ENCODE measurements at places on chromosomes 11 and 22.

DNA sequence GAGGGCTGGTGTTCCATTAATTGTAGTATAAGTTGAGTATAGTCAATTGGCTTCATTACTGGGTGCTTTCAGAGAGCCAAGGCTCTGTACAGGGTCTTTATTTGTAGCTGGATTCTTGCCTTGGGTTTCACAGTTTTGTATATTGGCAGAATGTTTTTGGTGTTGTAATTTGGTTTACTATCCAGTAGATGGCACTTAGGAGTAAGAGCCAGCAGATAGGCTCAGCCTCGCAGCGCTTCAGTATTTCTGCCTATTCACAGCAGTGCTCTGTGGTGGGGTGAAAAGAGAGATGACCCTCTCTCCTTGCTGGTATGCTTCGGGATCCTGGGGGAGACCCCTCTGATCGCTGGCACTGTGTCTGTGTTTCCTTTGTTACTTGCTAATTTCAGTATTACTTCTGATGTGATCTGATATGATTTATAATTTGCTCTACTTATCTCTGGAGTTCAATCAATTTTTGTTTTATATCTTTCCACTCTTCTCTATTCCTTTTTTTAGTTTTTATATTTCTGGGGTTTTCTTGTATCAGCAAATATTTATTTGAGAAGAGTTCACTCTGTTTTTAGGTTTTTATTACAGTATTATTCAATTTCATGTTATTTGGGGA, 52.2 kb downstream of the ANO5 start:
- DNase-seq, result peak; percentile 70

- no peak for DNase-seq
Observed at GRCh38 chr11:124170801-124171586, 12.2 kb upstream of the OR10D3 start.

DNA sequence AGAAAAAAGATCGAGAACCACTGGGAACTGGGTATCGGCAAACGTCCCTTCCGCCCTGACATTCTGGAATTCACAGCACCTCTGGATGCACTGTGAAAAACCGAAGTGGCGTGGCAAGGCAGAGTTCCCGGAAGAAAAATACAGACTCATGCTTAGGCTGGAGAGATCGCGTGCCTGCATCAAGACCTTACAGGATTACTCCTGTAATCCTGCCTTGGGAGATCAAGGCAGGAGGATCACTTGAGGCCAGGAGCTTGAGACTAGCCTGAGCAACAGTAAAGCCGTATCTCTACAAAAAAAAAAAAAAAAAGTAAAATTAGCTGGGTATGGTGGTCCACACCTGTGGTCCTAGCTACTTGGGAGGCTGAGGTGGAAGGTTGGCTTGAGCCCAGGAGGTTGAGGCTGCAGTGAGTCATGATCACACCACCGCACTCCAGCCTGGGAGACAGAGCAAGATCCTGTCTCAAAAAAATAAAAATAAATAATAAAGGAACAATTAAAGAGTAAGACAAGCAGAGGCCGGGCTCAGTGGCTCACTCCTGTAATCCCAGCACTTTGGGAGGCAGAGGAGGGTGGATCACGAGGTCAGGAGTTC, 19.9 kb upstream of the TEF start:
- DNase-seq, result peak; percentile 30

GRCh38 chr11:3949125-3949524, 93.7 kb downstream of the STIM1 start:
- DNase-seq, result no peak

DNA sequence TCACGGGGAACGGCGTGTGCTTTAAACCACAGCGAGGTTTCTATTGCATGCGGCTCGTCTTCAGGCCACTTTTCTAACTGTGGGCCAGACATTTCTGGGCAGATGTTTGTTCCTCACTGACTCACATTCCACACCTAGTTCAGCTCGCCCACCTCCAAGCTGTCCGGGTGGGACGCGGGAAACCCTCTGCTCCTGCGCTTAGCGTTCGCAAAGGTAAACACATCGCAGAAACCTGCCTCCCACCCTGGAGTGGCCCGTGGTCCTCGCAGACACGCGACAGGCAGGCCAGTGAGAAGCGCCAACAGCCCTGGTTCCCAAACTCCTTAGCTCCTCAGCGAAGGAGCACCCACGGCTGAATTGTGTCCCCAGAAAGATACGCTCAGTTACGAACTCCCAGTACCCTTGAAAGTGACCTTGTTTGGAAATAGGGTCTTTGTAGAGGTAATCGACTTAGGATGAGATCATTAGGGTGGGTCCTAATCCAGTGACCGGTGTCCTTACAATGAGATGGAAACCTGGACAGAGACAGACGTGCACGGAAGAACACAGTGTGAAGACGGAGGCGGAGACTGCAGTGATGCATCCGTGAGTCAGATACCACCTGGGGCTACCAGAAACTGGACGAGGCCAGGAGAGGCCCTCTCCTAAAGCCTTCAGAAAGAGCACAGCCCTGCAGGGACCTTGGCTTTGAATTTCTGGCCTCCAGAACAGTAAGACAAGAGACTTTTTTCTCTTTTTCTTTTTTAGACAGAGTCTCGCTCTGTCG, 82.7 kb downstream of the CELSR1 start:
- no peak for DNase-seq

- DNase-seq, result peak; percentile 85
Observed at GRCh38 chr22:35648066-35649025, at the start of gene APOL6. APOL6 (plus strand) TSS chr22:35648446; CDS start chr22:35656426, 7,980 bp downstream.

GRCh38 chr11:102276362-102276761, 40.9 kb upstream of the BIRC3 start:
- DNase-seq, result peak; percentile 54

DNA sequence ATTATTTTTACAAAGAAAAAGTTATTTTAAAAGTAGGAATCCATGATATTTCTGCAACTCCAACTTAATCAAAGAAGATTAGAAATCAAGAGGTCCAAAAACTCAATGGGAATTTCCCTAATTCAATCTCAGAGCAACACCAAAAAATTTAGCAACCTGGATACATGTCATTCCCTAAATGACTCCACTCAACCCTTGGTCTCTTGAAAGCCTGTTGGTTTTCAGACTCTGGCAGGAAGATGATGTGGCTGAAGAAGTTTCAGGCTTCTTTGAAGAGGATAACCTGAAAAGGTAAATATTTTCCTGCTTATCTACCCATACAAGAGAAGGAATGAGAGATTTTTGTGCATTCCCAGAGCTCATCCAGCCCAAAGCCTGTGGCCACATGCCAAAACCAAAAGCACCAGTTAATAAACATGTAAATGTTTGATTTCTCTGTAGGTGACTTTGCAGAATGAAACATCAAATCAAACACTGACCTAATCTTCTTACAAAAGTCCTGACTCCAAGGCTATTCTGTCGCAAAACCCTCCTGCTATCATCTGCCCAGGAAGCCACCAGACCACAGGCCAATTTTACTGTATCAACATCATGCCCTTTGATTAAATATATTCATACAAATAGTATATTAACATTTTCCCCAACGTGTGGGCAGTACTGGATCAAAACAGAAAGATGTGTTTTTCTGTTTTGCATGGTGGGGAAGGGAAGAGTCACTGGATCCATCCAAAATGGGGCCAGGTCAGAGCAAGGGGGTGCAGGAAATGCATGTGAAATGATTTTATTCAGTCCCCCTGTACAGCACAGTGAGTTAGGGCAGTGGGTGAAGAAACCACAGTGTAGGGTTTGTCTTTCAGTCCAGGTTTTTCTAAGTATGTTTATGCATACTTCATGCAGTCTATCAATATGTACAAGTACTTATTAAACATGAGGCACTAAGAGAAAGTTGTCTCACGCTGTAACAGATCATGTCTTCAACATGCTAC, 38.8 kb downstream of the SMCO4 start:
- DNase-seq, result no peak

DNA sequence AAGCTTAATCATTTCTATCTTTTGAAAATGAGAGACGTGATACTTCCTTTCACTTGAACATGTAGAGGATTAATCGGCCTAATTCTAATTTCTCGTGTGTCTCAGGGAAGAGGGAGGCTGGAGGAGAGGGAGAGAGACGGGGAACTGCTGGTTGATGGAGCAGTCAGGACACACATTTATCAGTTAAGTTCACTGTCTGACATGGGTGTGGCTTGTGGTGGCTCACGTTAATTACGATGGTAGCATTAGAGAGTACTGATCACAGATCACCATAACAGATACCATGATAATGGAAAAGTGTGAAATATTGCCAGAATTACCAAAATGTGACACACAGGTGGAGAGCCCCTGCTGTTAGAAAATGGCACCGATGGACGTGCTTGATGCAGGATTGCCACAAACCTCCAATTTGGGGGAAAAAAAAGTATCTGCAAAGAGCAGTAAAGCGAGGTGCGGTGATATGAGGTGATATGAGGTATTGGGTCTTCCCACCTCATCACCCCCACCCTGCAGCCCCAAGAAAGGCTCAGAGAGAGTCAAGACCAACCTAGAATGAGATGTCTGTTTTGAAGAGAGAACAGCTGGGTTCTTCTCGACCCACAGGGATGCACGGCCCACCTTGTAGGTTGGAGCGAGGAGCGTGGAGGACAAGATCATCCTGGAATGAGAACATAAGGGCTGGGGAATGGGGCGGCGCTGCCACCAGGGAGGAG, 19.7 kb downstream of the ZBED4 start:
- DNase-seq, result no peak

- no peak for DNase-seq
Observed at GRCh38 chr11:38498721-38499120, 1900.7 kb upstream of the RAG2 start.

DNA sequence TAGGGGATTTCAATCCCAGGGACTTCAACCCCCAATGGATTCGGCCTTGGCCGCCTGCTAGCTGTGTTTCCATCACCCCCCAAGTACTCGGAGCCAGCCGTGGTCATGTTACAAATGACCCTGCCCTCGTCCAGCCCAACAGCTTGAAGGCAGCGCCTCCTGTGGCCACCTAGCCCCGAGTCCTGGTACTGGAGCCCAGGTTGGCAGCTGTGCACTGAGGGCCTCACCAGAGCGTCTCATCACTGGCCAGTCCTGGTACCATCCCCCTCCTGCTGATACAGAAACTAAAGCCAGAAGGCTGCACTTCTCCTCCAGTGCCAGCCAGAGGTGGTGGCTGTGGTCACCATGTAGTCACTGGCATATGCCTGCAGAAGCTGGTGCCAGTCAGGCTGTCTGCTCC, 44.9 kb upstream of the FADD start:
- peak; percentile 71 for DNase-seq

GRCh38 chr22:42937164-42937843, 77.6 kb downstream of the PACSIN2 start:
- peak; percentile 95 for DNase-seq

DNA sequence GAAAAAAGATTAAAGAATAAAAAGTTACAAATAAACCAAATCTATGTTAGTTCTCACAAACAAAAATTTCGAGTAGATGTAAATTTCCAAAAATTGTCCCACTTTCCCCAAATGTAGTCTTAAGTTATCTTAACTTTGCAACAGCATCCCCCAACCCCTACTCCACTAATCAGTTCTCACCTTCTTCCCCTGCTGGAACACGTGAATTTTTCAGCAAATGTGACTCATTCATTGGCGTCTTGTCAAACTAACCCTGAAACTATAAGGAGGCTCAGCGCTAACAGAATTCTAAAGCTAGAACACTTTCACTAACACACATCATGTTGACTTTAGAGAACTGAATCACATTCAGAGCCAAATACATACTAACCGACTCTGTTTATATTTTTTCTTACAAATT, 46.1 kb downstream of the PHF21A start:
- peak; percentile 30 for DNase-seq

- DNase-seq, result peak; percentile 72
Observed at GRCh38 chr11:75524665-75525432, 892 bp downstream of the GDPD5 start.

- DNase-seq, result no peak
Observed at GRCh38 chr11:81840380-81840779, 893.3 kb downstream of the FAM181B start.

- DNase-seq, result no peak
Observed at GRCh38 chr11:126118806-126119205, 56.1 kb upstream of the CDON start.

- DNase-seq, result peak; percentile 33
Observed at GRCh38 chr11:66593303-66593635, 284 bp downstream of the CCS start.

DNA sequence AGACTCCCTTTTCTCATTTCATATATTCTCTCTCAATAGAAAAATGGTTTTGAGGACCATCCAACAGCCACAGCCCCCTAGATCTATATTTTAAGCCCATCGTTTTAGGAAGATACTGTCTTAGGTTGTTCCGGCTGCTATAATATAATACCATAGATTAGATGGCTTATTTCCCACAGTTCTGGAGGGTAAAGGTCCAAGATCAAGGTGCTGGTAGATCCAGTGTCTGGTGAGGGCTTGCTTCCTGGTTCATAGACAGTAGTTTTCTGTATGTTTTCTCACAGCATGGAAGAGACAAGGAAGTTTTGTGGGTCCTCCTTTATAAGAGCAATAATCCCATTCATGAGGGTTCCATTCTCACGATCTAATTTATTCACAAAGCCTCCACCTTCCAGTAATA, 215.1 kb downstream of the AASDHPPT start:
- no peak for DNase-seq

DNA sequence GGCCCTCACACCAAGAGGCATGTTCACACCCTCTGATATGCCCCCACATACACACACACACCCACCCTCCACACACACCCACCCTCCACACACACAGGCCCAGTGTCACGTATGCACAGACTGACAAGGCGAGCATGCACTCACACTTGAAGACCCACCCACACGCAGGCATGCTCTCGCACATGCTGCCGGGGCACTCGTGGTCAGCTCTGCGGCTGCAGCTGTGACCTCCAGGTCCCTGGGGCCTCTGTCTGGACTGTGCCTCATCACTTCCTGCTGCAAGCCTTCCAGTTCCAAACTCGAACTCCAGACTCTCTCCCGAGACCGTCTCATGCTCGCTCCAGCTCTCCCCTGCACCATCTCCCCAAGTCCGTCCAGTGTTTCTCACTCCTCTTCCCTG, 9.5 kb downstream of the DCHS1 start:
- DNase-seq, result peak; percentile 86

DNA sequence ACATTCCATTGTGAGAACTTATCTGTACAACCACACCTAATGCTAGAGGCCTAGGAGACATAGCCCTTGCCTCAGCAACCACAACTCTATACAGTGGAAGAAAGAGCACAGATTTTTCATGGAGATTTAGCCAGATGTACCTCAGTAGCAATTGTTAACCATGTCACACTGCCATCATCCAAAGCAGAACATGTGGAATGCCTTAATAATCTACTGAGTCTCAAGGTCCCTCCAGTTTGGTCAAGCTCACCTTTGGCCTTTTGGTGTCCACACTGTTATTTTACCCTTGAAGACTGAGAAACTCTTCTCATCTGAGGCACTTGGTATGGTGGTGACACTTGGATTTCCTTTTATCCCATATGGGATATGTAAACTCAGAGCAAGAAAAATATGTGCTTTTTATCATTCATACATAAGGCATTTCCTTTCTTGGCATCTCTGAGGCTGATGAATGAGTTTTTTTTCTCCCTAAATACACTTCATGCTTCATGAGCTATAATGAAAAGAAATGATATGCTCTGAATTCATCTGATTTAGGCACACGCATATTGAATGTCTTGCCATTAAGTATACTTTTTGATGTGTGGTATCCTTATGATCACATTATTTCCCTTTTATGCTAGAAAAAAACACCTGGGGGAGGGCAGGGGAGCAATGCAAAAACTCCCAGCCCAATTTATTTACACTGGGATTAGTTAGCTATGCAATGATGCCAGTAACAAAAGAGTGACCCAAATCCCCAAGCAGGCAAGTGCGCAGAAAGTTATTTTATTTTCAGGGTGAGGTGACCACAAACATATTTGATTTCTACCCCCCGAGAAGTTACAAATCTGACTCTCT, 63.3 kb upstream of the ME3 start:
- DNase-seq, result peak; percentile 79
